NCI-H2081 treated with DMSO at 0.1 percent for 48 hours (cell line): ENCODE measurements at places on chromosomes 3 and 15.
A peak's percentile ranks its signal among the peaks of the same experiment; 100 is the strongest.

GRCh38 chr3:14391033-14391432, 11.4 kb upstream of the SLC6A6 start:
- DNase-seq: peak; percentile 76

DNA sequence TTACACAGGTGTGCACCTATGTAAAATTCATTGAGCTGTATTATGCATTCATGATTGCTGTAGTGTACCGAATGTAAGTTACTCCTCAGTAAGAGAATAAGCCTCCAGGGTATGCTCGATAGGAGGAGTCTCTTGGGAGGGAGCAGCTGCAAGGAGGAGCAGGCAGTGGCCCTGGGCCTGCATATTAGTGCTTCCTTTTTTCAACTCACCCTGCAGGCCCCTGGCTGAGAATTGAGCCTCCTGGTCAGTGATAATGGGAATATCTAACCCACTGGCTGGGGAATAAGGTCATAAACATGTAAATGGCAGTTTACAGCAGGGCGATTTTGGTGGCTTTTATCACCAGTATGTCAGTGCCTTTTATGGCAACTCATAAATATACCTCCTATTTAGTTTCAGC, 21.7 kb upstream of the SFMBT1 start:
- no peak for DNase-seq

- DNase-seq: no peak
Observed at GRCh38 chr3:82133070-82133606, 371.7 kb upstream of the GBE1 start.

- no peak for DNase-seq
Observed at GRCh38 chr15:73873889-73874511, 636 bp downstream of the TBC1D21 start.

DNA sequence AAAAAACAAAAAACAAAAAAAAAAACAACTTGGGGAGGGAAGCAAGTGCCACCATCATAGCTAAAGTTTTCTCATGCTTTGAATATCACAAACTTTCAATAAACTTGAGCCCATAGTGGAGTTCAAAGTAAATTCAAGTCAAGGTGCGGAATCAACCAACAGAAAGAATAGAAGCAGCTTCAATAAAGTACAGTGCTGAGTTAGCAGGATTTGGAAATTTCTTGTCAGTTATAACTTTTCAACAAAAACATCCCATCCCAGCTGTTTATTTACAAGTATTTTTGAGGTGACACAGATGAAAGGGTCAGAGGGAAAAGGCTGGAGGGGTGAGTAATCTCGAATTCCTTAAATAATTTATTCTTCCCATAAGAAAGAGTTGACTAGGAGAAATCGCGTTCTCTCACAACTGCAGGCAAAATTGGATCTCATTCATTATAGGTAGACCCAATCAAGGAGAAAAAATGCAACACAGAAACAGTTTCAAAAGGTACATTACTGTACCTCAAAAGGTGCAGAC, 477.4 kb upstream of the RASGRP1 start:
- DNase-seq: no peak

DNA sequence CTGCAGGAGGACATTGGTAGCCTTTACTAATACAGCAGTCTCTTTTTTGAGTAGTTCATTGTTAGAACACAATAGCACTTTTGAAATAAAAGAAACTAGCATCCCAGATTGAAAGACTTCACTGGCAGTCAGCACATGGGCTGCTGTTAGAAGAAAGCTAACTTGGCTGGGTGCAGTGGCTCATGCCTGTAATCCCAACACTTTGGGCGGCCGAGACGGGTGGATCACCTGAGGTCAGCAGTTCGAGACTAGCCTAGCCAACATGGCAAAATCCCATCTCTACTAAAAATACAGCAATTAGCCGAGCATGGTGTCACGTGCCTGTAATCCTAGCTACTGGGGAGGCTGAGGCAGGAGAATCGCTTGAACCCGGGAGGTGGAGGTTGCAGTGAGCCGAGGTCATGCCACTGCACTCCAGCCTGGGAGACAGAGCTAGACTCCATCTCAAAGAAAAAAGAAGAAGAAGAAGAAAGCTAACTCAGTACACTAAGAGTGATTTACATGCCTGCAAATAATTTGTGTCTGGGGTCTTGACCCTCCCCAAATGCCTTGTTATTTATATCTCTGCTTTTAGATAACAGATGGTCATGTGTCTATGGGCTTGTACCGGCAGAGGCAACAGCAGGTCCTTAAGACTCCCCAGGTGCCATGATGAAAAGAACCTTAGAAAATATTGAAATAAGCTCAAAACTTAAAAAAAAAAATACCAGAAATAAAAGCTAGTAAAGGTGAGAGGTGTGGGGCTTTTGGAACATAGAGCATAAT, 9.7 kb downstream of the TPM1 start:
- no peak for DNase-seq

DNA sequence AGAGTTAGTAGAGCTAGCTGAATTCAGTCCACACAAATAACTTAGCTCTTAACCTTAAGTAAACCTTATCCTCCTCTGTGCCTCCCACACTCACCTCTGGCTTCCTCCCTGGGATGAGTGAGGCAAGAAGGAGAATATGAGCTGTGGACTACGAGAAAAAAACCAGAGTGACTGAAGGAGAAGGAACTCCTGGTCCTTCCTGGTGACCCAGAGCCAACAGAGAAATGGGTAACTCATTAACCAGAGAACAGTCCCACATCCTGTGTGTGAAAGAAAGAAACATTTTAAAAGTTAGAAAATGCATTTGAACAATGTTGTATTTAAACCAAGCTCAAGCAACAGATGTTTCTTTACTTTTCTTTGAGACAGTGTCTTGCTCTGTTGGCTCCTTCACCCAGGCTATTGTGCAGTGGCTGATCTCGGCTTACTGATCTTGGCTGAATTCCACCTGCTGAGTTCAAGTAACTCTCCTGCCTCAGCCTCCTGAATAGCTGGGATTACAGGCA, 27.5 kb upstream of the FAM81A start:
- DNase-seq: no peak

DNA sequence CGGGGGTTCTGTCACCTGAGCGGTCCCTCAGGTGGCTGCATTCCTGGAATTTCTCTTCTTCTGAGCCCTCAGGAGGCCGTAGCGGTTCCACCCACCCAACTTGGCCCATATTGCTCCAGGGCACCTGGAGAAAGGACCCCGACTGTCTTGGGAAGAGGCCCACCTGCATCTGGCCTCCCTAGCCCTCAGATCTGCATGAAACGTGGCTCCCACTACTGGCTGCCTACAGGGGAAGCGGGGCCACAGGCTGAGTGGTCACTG, 9.9 kb upstream of the ANPEP start:
- DNase-seq: no peak

DNA sequence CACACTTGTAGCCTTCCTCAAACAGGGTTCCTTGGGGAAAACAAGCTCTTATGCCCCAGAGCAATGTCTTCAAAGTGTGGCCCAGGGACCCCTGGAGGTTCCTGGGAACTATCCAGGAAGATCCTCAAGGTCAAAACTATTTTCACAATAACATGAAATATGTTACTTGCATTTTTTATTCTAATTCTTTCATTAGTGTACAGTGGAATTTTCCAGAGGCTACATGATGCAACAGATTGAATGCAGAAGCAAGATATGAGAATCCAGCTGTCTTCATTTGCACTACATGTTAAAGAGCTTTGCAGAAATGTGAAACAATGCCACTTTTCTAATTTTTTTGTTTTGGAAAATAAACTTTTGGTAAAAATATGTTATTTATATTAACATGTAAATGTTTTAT, 190.9 kb downstream of the SLC9A9 start:
- DNase-seq: no peak

- no peak for DNase-seq
Observed at GRCh38 chr15:67632261-67632660, 89.8 kb downstream of the MAP2K5 start.

GRCh38 chr3:14467814-14468620, 65.6 kb downstream of the SLC6A6 start:
- no peak for DNase-seq

- peak; percentile 41 for DNase-seq
Observed at GRCh38 chr15:88454867-88455810, 12.0 kb downstream of the MRPL46 start.

- DNase-seq: no peak
Observed at GRCh38 chr3:99409961-99410360, 228.4 kb upstream of the COL8A1 start.

DNA sequence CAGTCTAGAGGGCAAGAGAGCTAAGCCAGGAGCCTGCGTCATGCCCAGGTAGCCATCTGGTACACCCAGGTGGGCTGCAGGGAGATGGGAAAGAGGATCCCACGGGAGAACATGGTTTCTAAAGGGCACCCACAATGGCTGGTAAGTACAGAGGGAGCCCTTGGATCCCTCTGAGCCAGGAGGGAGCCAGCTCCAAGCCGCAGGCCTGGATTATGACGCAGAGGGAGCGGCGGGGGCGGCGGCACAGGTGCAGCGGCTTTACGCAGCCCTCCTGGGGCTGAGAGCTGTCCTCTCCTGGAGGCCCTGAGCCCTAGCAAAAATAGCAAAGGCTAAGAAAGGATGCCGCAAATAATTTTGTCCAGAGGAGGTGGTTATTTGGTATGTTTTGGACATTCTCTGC, 2.8 kb downstream of the CAV3 start:
- DNase-seq: no peak

- DNase-seq: no peak
Observed at GRCh38 chr3:23608650-23609049, 197.1 kb upstream of the UBE2E1 start.

DNA sequence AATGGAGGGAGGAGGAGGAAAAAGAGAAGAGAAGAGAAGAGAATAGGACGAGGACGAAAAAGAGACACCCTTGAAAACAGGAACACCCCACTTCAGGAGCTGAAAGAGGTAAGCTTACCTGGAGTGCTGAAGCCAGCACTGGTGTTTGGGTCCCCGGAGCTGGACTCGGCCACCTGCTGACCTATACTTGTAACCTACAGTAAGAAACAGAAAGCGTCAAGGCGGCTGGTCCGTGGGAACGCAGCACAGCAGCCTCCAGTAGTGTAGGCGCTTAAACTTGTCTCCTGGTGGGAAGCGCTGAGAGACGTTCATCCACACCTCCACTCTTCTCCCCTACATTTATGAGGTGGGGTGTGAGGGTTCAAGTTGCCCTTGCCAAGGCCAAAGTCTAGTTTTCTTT, 141.0 kb downstream of the NSMCE3 start:
- no peak for DNase-seq

DNA sequence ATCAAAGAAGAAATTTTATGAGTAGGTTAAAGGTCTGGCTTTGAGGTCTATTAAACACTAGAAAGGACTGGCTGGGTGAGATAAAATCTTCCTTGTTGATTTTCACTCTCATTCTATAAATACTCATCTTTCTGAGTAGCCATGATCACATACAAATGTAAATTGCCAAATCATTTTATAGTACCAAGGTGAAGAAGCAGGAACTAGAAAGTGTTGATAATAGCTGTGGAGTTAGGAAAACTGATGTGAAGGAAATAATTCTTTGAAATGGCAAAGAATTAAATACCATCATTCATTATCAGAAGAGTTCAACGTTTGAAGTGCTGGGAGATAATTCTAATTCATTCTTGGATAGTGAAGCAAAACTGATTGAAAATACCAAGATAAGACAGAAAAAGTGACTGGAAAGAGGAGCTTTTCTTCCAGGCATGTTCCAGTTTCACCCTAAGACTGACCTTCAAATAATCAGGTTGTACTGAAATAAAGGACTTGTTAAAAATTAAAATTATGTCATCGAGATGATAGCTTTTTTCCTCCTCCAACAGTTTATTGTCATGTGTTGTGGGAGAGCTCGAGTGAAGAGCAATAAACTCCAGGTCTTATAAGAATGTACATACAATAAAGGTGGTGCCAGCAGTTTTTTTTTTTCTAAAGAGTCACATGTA, 17.4 kb downstream of the THBS1 start:
- DNase-seq: no peak

DNA sequence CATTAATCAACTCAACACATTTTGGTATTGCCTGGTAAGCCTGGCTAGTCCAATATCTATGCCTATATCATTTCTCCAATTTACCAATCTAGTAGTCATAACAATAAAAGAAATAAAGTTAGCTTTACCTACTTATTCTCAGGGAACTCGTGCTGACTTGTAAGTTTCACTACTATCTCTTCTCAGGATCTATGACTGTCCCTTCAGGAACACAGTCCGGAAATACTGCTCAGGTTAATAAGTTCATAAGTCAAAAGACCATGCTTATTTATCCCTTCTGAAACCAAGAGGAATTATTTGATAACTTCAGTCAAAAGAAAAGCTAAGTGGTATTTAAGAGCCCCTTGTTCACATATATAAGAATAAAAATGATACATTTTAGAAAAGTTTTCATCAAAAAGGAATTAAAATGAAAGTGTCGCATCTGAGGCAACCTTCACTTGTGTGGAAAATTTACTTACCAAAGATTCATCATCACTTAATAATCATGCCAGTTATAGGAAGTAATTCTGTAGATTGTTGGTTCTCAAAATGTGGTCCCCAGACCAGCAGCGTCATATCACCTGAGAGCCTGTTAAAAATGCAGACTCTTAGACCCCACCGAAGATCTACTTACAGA, 15.5 kb upstream of the THRB start:
- DNase-seq: no peak

DNA sequence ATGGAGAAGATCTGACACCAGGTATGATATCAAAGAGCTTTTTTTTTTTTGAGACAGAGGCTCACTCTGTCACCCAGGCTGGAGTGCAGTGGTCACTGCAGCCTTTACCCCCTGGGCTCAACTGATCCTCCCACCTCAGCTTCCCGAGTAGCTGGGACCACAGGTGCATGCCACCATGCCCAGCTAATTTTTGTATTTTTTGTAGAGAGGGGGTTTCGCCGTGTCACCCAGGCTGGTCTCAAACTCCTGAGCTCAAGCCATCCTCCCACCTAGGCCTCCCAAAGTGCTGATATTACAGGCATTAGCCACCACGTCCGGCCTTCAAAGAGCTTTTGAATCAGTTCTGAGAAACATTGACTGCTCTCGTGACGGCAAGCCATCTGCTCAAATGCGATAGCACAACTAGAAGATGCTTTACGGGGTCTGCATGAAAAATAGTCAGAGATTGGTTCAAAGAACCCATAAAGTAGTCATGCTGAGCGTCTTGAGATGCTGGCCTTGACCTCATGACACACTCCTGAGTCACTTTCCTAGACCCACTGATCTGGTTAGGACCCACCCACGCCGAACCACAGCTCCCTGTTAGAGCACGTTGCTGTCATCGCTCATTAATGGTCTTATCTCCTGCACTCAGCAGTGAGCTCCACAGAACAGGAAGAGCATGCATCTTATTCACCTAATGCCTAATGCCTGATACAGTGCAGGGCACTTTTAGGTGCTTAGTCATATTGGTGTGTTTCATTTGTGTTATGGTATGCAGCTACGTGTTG, 57.0 kb upstream of the NR2F2 start:
- no peak for DNase-seq
